ENCODE measurements at places on chromosomes 7 and 10. TPM values are rescaled to one million over a fixed set of nuclear protein-coding genes. Genes with fewer than 3 reads are reported as not detected.

DNA sequence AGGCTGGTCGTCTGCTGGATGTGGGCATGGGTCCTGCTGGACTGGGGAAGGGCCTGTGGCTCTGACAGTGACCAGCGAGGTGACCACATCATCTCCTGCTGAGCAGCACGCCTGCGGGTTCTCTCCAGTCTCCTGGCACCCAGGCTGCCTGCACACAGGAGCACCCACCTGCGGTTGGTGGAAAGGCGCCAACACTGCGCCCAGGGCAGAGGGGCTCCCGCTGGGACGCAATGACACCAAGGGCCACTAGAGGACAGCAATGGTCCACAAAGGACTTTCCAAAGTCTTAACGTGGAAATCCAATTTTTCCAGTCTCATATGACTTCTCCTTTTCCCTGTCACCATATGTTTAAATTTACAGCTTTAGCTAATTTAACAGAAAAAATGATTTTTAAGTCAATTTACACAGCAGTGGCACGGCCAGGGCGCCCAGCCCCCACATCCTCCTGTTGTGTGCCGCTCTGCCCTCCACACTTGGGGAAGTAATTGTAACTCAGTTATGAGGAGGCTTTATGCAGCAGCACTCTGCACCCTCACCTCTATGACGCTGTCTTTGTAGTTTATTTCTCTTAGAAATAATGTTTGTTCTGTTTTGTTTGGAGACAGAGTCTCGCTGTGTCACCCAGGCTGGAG is 38.1 kb downstream of the CFAP46 start:
- peak; percentile 23 for DNase-seq

GRCh38 chr7:30148951-30149459 is 14.2 kb downstream of the MTURN start:
- no peak for DNase-seq

GRCh38 chr10:58543141-58543540 is 30.5 kb downstream of the BICC1 start:
- DNase-seq: no peak

DNA sequence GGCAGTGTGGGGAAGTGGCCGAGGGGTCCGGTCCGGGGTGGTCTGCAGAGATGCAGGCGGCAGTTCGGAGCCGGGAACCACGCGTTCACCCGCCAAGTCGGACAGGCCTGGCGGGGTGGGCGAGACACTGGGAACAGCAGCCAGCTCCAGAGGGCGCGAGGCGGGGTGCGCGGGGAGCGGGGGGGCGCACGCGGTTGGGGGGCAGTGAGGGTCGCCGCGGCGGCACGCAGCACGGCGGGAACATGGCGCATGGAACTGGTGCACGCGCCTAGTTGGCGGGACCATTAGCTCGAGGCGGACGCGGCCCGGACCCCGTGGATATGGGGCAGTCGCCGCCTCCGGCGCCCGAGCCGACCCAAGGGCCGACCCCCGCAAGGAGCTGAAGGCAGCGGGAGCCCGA is 635.9 kb downstream of the ZNF37A start:
- DNase-seq: no peak

DNA sequence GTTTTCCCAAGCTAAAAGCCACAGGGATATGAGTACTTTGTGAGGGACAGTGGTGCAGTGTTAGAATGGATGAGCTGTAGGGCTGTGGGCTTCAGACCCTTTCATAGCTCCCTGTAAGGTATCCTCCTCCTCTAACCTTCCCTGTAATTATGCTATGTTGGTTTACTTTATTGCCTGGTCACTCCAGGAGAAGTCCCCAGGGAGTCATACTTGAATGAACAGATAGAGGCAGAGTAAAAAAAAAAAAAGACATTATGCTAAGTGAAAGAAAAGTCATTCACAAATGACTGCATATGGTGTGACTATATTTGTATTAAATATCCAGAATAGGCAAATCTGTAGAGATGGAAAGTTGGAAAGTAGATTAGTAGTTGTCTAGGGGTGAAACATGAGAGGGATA is 434.4 kb downstream of the AUTS2 start:
- DNase-seq: no peak

DNA sequence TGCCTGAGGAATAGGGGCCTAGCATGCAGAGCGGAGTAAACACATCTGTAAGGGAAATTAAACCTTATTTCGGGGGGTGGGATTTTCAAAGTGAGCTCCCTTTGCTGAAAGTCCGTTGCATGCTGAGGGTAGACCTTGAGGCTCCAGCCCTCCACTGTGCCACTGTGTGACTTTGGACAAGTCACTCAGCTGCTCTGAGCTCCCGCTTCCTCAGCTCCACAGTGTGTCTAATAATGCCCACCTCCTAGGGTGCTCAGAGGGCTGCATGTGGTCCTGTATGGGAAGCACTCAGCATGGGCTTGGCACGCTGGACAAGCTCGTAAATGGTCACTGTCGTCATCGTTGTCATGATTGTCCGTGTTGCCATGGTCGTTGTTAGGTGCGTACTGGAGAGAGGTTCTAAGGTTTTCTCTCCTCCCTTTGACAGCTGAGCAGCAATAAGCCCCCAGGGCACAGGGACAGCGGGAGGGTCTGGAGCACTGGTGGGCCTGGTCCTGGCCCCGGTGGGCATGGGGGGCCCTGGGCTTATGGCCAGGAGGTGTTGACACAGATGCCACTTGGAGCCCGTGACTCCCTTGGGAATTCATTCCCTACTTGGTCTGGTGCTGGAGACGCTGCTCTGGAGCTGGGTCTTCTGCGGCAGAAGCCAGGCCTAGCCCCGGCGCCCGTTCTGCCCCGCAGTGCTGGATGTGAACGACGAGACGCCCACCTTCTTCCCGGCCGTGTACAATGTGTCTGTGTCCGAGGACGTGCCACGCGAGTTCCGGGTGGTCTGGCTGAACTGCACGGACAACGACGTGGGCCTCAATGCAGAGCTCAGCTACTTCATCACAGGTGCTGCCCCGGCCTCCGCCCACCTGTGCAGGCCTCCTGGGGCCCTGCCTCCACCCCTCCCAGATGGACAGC is 13.1 kb downstream of the C10orf105 start:
- DNase-seq: no peak

The ANKRD61 gene
- not detected for total RNA-seq

The PRSS37 gene
- not detected for total RNA-seq
